ENCODE measurements at places on chromosomes 6 and 20.

GRCh38 chr6:88609983-88610382 lies 353.4 kb downstream of the RNGTT start:
- no peak for DNase-seq

GRCh38 chr20:62921119-62921687 lies 5.1 kb downstream of the DIDO1 start:
- DNase-seq = no peak

GRCh38 chr6:151054306-151054705 lies 185.5 kb upstream of the AKAP12 start:
- no peak for DNase-seq

- DNase-seq = no peak
These were observed 73.3 kb downstream of the SLC22A23 start for GRCh38 chr6:3383525-3383924.

DNA sequence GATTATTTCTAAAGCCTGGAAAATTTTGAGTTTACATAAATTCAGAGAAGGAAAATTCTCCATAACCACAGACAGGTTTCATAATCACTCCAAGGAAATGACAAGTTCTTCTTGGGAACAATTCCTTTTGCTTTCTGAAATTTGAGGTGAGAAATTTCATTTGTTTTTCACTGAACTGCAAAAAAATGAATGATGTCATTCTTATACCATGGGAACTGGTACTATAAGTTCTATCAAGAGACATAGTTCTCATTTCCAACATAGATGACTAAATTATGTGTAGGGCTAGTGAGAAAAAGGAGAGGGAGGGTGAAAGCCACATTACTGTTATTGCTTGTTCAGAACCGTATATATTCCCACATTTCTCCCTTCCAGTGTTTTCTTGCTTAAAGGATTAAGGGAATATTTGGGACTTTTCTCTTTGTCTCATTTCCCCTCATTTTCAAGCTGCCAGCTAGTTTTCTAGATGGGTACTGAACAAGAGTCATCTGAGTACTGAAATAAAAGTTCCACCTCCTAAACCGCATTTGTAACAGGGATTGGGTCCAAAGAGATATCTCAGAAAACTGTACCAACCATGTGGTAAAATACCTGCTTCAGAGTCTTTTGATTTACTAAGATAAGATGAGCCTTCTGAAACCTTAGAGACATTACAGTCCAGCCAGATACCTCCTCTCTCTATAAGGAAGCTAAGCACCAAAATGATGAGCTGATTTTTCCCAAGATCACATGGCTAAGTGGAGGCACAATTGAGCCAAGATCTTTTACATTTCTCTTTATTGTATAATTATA lies 144.3 kb upstream of the PRDM1 start:
- no peak for DNase-seq

GRCh38 chr6:151269321-151269995 lies 29.7 kb downstream of the AKAP12 start:
- no peak for DNase-seq

DNA sequence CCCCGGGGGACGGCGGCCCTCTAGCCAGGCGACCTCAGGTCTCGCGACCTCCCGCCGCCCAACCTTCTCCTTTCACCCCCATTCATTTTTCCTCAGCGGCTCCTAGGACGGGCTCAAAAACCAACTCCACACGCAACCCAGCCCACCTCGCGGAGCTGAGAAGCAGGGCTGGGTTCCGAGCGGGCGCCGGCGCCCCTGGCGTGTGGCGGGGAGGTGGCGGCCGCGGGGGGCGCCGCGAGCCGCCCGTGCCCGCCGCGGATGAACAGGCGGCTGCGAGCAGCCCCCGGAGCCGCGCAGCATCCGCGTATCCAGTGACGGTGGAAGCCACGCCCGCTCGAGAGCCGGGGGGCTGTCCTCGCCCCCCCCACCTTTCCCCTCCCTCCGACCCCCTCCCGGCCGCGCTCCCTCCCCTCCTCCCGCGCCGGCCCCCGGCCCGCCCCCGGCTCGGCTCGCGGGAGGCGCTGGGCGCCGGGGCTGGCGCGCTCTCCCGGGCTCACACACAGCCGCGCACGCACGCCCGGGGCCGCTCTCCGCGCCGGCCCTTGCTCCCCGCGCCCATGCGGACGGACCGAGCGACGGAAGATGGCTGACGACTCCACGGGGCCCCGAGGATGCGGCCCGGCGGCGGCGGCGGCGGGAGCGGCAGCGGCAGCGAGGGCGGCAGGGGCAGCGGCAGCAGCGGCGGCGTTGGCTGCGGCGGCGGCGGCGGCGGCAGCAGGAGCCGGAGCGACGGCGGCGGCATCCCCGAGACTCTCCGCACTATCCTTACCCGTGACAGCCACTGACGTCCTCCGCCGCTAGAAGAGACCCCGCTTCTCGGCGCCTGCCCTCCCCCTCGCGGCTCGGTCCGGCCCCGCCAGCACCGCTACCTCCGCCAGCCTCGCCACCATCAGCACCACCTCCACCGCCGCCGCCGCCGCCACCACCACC lies at the start of gene SOBP:
Gene SOBP, plus strand, starts transcription at position 482 of the 930 bp plus-strand sequence. CDS start 500 bp downstream, outside the sequence.
- DNase-seq = peak; percentile 18

DNA sequence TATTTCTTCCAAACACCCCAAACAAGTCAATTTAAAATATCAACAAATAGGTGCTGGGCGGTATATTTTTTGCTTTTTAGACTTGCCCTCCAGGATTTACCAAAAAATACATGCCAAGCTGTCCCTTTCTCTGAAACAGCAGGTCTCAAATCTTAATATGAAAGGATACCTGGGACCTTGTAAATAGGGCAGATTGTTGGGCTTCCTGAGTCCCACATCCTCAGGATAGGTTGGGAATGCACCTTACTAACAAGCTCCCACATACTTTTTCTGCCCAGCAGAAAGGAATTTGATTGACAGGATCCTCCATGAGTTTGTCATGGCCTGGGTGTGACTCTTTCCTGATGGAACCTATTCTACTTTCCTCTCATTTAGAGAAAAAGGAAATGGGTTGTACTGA lies 4.9 kb upstream of the SLC24A3 start:
- DNase-seq = no peak

DNA sequence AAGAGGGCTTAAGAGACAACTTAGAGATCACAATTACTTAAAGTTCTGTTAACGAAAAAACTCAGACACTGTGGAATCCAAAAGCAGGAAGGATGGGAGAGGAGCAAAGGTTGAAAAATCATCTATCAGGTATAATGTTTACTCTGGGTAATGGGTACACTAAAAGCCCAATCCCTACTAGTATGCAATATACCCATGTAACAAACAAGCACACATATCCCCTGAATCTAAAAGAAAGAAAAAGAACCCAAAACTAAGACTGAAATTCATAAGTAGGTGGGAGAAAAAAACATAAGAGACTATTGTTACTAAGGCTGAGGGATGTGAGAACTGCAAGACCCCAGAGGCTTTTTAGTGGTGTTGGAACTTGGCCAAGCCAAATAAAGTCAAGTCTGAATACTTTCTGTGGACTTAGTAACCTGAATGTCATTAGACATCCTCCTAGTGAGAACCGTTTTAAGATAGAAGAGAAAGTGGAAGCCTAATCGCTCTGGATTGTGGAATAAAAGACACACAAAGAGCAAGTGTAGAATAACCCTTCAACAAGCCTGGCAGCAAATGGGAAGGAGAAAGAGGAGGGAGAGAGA lies 189.4 kb upstream of the RNF217 start:
- no peak for DNase-seq

DNA sequence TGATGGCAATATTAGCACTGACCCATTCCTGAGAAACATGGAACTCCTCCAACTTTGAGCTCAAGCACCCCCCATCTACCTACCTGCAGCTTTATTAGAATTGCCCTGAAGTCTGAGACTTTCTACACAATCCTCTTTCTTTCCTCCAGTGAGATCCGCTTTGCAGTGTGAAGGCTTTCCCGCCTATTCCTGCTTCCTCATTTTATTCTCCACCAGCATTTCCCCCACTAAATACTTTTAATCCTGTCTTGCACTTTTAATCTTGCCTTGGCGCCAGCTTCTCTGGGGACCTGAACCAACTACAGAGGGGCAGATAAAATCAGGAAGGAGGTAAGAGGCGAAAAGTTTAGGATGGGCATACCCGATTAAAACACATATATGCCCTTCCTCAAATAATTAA lies 178.1 kb upstream of the PRDM1 start:
- no peak for DNase-seq

DNA sequence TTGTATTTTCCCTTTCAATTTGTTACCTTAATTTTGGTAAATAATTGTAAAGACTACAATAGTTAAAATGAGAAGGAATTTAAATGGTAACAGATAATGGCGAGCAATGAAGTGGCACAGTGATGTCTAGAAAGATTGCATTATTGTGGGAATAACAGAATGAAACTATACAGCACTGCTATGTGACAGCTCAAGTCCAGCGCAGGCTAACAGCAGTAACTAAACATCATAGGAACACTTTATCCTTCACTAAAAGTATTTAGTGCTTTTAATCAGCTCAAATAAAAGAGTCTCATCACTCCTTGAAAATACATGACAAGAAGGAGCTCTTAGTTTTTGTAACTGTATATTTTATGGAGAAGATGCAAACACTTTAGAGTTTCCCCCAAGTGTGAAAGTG lies 190.8 kb downstream of the TENT5A start:
- no peak for DNase-seq

DNA sequence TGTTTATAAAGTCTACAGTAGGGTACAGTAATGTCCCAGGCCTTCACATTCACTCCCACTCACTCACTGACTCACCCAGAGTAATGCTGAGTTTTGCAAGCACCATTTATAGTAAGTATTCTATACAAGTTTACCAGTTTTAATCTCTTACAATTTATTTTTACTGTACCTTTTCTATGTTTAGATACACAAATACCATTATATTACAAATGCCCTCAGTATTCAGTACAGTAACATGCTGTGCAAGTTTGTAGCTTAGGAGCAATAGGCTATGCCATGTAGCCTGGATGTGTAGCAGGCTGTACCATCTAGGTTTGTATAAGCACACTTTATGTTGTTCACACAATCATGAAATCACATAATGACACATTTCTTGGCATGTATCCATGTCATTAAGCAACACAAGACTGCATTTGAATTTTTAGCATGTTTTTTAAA lies 673.6 kb downstream of the CD109 start:
- no peak for DNase-seq

GRCh38 chr6:109998159-109998785 lies 20.2 kb downstream of the GPR6 start:
- no peak for DNase-seq

- no peak for DNase-seq
These were observed 151.7 kb upstream of the RPS6KA2 start for GRCh38 chr6:166778776-166779175.

DNA sequence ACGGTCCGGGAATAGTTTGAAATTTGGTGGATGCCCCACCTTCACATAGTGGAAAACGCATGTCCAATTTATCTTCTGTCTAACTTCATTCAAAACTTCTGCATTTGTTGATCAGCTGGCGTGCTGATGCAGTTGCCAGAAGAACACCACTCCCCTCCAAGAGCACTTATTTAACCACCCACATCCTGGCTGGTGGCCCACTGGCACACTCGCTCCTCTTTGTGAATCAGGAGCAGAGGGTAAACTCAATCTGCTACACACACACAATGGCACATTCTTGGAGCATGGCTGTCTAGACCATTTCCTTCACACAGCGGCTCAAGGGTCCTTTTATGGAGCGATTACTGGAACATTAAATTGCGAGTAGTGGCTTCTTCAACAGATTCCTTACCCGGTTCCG lies 55.1 kb upstream of the CEP162 start:
- no peak for DNase-seq

GRCh38 chr6:160253292-160253691 lies 5.3 kb downstream of the SLC22A2 start:
- DNase-seq = no peak

GRCh38 chr6:3850451-3851203 lies 1.5 kb downstream of the FAM50B start:
- no peak for DNase-seq

- DNase-seq = no peak
These were observed 45.5 kb downstream of the EIF2S2 start for GRCh38 chr20:34066476-34067090.

DNA sequence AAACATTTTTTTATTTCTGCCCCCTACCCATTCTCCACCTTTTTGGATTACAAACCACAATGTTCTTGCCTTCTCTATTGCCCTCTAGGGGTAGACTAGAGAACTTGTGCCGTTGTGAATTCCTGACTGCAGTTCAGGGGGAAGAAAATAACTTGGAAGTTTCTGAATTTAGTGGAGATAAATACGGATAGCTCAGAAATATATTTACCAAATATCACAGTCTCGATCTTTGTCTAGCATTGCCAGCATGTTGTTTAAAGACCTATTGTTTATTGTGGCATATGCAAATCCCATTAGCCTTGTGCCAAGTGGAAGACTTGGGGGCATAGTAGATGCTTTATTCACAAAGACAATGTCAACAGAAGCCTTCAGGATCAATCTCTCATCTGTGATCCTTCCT lies 154.1 kb upstream of the MMS22L start:
- no peak for DNase-seq

- DNase-seq = no peak
These were observed 74.6 kb downstream of the ISM1 start for GRCh38 chr20:13295637-13296036.

GRCh38 chr20:52035977-52036376 lies 155.6 kb downstream of the ZFP64 start:
- no peak for DNase-seq

GRCh38 chr6:105747823-105748405 lies 338.2 kb upstream of the PRDM1 start:
- DNase-seq = no peak

DNA sequence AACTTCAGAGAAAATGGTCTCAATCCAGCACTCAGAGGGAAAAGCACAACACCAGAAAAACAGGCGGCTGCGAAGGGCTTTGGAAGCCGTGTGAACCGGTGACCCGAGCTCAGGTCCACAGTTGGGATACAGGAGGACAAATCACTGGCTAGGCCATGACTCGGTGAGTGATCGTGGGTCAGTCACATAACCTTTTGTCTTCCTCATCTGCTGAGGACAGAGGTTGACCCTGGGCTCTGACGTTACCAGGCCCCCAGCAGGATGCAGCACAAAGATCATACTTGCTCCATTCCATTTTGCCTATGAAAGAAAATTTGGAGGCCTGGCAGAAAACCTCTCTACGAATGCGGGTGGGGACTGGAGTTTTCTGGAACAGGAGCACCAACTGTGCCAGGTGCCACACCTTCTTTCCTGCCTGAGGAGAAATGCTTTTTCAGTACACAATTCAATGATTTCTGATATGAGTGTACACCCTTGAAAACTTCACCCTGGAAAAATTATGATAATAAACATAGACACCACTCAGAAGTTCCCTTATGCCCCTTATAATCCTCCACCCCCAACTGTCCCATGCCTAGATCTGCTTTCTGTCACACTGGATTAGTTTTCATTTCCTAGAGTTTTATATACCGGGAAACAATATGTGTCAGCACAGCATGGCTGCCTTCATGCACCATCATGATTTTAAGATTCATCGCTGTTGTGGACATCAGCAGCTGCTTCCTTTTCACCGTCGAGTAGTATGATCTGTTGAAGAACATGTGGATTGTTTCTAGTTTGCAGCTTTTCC lies 85.3 kb upstream of the RALGAPA2 start:
- no peak for DNase-seq

DNA sequence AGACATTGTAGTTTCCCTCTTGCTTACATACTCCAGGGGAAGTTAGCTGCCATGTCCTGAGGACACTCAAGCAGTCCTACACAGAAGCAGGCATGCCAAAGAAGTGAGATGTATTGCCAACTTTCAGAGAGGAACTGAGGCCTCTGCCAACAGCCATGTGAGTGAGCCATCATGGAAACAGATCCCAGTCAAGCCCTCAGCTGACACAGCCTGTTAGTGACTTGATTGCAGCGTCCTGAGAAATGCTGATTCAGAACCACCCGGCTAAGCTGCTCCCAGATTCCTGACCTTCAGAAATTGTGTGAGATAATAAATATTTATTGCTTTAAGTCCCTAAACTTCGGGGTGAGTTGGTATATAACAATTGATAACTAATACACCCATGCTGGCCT lies 38.1 kb downstream of the GSTA2 start:
- DNase-seq = no peak

- DNase-seq = no peak
These were observed 26.4 kb upstream of the SIRPA start for GRCh38 chr20:1868856-1869255.

Data from stimulated activated CD8-positive, alpha-beta memory T cell treated with anti-CD3 and anti-CD28 coated beads, Interleukin-15, amount 100 ng/mL, for 24 hours (primary cell).